ENCODE measurements at places on chromosomes 2 and 18.

DNA sequence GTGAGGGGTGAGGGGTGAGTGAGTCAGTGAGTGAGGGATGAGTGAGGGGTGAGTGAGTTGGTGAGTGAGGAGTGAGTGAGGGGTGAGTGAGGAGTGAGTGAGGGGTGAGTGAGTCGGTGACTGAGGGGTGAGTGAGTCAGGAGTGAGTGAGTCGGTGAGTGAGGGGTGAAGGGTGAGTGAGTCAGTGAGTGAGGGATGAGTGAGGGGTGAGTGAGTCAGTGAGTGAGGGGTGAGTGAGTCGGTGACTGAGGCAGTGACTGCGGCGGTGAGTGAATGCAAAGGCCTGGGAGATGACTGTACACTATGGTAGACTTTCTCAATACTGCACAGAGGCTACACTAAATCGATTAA, 16.6 kb downstream of the THAP4 start:
- no peak for DNase-seq

DNA sequence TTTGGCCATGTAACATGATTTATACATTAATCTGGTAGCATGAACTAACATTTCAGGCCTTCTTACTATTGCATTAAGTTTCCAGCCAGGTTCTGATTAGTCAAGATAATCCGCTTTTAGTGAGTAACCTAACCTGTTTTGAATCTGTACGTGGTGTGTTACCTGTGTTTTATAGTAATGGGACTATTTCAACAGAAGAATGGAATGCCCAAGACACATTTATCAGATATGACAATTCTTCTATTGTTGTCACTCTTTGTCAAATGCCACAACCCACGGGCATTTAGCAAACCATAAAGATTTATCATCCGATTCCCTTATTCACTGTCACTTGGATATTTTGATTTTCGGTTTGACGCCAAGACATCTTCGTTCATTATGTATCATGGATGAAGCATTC, 117.9 kb downstream of the ETAA1 start:
- no peak for DNase-seq

DNA sequence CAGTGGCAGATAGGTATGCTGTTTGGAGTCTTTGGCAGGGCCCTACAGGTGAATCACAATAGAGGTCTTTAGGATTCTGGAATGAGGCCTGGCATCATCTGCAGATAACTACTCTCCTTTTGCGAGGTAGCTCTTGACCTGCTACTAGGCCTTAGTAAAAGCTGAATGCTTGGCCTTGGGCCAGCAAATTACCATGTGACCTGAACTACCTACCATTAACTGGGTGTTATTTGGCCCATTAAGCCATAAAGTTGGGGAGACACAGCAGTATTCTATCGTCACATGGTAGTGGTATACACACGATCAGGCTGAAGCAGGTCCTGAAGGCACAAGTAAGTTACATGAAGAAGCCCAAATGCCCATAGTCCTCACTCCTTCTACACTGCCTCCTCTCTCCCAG, 178.2 kb downstream of the PPP1R1C start:
- DNase-seq, result no peak

DNA sequence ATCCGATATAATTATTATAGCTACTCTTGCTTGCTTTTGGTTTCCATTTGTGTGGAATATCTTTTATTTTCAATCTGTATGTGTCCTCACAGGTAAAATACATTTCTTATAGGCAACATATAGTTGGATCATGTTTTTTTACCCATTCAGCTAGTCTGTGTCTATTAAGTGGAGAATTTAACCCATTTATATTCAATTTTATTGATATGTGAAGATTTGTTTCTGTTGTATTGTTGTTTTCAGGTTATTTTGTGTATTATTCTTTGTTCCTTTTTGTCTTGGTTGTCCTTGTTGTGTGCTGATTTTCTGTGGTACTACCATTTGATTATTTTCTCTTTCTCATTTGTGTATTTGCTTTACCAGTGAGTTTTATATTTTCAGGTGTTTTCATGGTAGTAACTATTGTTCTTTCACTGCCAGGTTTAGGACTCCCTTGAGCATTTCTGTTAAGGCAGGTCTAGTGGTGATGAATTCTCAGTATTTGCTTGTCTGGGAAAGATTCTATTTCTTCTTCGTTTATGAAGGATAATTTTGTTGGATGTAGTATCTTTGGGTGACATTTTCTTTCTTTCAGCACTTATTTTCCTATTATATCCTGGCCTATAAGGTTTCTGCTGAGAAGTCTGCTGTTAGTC, 95.4 kb downstream of the ANKRD12 start:
- DNase-seq, result no peak

Measured in mucosa of gallbladder (tissue), 1 donor.